Kidney (tissue), 22 donors: ENCODE measurements at places on chromosomes 5 and 9. TPM values are rescaled to one million over a fixed set of nuclear protein-coding genes. Genes with fewer than 3 reads are reported as not detected.
A peak's percentile ranks its signal among the peaks of the same experiment; 100 is the strongest.

- H3K27me3 ChIP-seq: peaks cover 43% of the 10 kb centered on the region
- no peak for DNase-seq
- no peak overlapping the region for H3K27ac ChIP-seq
- peak overlapping the region; percentile 64 for H3K4me3 ChIP-seq
- H3K4me1 ChIP-seq: peaks cover 4% of the 10 kb centered on the region
- no peaks in the 10 kb centered on the region for H3K36me3 ChIP-seq
Measured at GRCh38 chr9:97502222-97502983, 937 bp downstream of the TMOD1 start.

DNA sequence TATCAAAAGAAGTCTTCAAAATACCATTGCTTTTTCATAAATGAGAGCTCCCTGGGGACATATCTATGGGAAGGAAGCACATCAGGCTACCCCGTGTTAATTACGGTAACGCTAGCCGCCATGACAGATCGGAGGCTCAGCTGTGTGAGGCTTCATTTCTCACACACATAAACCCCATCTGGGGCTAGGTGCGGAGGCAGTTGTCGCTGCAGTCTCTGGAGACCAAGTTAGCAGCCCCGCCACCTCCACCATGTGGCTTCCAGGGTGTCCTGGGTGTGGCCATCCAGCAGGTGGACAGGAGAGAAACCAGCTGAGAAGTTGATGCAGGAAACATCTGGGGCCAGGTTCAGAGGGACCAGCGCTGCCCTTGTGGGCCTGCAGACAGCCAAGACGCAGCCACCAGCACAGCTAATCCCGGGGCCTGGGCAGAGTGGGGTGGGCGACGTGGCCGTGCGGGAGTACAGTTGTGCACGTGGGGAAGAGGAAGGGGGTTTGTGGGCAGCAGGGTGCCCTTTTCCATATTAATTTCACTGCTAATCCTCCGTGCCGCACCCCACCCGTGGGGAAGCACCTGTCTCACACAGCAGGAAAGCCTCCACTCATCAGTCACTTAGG is 426.5 kb downstream of the IRX1 start:
- H3K4me3 ChIP-seq: no peak overlapping the region
- DNase-seq: no peak
- H3K4me1 ChIP-seq: no peaks in the 10 kb centered on the region
- H3K27ac ChIP-seq: no peak overlapping the region
- H3K27me3 ChIP-seq: no peaks in the 10 kb centered on the region
- no peaks in the 10 kb centered on the region for H3K36me3 ChIP-seq

- H3K4me1 ChIP-seq: no peaks in the 10 kb centered on the region
- no peaks in the 10 kb centered on the region for H3K36me3 ChIP-seq
- no peak overlapping the region for H3K27ac ChIP-seq
- H3K27me3 ChIP-seq: no peaks in the 10 kb centered on the region
Measured at GRCh38 chr5:179128976-179129375, 68.8 kb downstream of the ZNF354C start.

- H3K4me3 ChIP-seq: no peak overlapping the region
- H3K36me3 ChIP-seq: no peaks in the 10 kb centered on the region
- no peaks in the 10 kb centered on the region for H3K27me3 ChIP-seq
- H3K27ac ChIP-seq: no peak overlapping the region
- H3K4me1 ChIP-seq: no peaks in the 10 kb centered on the region
Measured at GRCh38 chr9:99031319-99031718, 73.6 kb upstream of the TGFBR1 start.

DNA sequence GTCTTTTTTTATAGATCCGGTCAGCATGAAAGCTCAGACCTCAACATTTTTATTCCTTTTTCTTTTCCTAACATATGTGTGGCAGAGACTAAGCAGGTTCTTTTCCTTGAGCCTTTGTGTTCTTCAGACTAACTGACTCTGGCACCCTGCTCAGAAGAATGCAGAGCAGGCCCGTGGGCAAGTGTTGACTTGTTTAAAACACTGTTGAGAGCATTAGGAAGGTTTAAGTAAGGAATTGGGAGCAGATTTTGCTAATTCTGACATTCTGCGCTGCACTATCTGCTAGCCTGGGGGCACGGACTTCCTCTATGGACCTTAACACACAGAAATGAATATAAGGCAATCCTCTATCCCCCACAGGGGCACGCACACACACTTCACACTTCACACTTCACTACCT is 182.5 kb upstream of the PIK3R1 start:
- H3K27me3 ChIP-seq: no peaks in the 10 kb centered on the region
- H3K4me1 ChIP-seq: peaks cover 7% of the 10 kb centered on the region
- no peaks in the 10 kb centered on the region for H3K36me3 ChIP-seq
- no peak for DNase-seq
- H3K27ac ChIP-seq: no peak overlapping the region
- H3K4me3 ChIP-seq: no peak overlapping the region

Gene TAF1L
- not detected for total RNA-seq

DNA sequence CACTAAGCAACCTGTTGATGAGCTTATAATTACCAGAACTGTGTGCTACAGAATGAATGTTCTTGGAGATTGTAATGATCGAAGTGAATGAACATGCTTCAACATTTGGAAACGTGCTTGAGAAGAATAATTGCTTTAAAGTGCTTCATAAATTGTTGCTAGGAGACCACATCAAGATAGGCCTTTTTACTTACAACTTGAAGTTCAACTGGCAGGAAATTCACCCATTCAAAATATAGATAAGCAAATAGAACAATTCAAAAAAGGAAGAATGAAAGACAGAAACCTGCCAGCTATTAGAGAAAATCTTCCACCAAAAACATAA is 38.0 kb upstream of the SLC44A1 start:
- H3K27ac ChIP-seq: peak overlapping the region; percentile 22
- H3K4me3 ChIP-seq: no peak overlapping the region
- no peaks in the 10 kb centered on the region for H3K36me3 ChIP-seq
- DNase-seq: no peak
- H3K4me1 ChIP-seq: no peaks in the 10 kb centered on the region

Gene ADAMTS19
- not detected for total RNA-seq
